ENCODE measurements at places on chromosomes 7 and 10.

GRCh38 chr7:105924945-105925344 lies 38.1 kb upstream of the CDHR3 start:
- no peaks in the 10 kb centered on the region for H3K36me3 ChIP-seq
- H3K4me3 ChIP-seq = no peak overlapping the region
- no peak for DNase-seq
- H3K27me3 ChIP-seq = no peaks in the 10 kb centered on the region

DNA sequence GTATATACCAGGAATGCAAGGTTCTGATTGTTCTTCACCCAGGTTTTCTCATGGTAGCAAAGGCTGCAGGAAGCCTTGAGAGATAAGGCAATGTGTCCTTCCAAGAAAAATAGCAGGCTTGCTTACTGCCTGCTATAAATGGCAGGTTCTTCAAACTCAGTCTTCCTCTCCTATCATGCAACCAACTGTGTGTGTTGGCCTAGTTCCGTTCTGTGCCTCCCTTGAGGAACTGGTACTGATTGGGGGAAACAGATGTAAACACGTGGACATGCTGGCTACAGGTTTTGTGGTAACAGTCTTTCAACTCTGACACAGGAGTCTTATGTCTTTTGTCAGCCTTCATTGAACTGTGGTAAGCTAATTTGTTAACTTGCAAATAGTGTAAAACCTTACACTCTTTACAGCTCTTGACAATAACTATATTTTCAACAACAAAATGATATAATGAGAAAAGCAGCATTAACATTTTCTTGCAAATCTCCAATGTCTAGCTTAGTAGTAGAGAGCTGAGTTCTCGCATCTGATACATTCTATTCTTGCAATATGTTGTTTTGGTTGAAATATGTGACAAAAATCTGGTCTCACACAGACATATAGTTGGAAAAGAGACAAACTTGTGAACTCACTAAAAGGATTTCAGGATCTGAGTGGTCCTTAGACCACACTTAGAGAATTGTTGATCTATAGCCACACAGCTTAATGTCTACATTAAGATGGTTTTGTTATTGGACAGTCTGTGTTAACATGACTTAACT lies 54.7 kb upstream of the LSM8 start:
- no peaks in the 10 kb centered on the region for H3K4me1 ChIP-seq
- no peak overlapping the region for H3K27ac ChIP-seq
- no peak for DNase-seq
- no peaks in the 10 kb centered on the region for H3K27me3 ChIP-seq
- H3K4me3 ChIP-seq = no peak overlapping the region
- H3K36me3 ChIP-seq = no peaks in the 10 kb centered on the region

- no peak for DNase-seq
- H3K27me3 ChIP-seq = no peaks in the 10 kb centered on the region
- H3K4me3 ChIP-seq = no peak overlapping the region
- H3K36me3 ChIP-seq = no peaks in the 10 kb centered on the region
- no peak overlapping the region for H3K27ac ChIP-seq
These were observed 109.4 kb upstream of the PDCD4 start for GRCh38 chr10:110762109-110762848.

GRCh38 chr7:32941681-32942414 lies 15.4 kb upstream of the FKBP9 start:
- peaks cover 6% of the 10 kb centered on the region for H3K36me3 ChIP-seq
- H3K4me1 ChIP-seq = peaks cover 15% of the 10 kb centered on the region
- H3K27me3 ChIP-seq = no peaks in the 10 kb centered on the region
- peak overlapping the region; percentile 91 for H3K27ac ChIP-seq
- H3K4me3 ChIP-seq = peak overlapping the region; percentile 82
- no peak for DNase-seq

GRCh38 chr7:36661135-36661840 lies 63.0 kb downstream of the AOAH start:
- DNase-seq = no peak
- no peaks in the 10 kb centered on the region for H3K27me3 ChIP-seq
- no peak overlapping the region for H3K4me3 ChIP-seq
- peaks cover 18% of the 10 kb centered on the region for H3K4me1 ChIP-seq
- H3K27ac ChIP-seq = no peak overlapping the region

DNA sequence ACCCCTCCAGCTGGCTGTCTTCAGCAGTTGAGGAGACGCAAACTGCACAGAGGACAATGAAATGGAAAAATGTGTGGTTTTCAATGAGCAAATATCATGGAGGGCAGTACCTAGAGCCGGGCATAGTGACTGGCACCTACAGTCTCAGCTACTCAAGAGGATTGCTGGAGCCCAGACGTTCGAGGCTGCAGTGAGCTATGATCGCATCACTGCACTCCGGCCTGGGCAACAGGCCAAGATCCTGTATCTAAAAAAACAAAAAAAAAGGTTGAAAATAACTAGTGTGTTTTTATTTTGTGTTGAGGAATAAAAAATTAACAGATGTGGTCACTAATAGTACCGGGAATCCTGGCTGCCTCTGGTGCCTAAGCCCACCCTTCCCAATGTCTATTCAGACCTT lies 345.5 kb downstream of the GALNT17 start:
- no peaks in the 10 kb centered on the region for H3K4me1 ChIP-seq
- DNase-seq = no peak
- H3K27me3 ChIP-seq = no peaks in the 10 kb centered on the region

GRCh38 chr7:107891636-107892366 lies 818 bp downstream of the DLD start:
- DNase-seq = no peak
- H3K4me1 ChIP-seq = peaks cover 31% of the 10 kb centered on the region
- peak overlapping the region; percentile 81 for H3K27ac ChIP-seq
- peaks cover 37% of the 10 kb centered on the region for H3K36me3 ChIP-seq

DNA sequence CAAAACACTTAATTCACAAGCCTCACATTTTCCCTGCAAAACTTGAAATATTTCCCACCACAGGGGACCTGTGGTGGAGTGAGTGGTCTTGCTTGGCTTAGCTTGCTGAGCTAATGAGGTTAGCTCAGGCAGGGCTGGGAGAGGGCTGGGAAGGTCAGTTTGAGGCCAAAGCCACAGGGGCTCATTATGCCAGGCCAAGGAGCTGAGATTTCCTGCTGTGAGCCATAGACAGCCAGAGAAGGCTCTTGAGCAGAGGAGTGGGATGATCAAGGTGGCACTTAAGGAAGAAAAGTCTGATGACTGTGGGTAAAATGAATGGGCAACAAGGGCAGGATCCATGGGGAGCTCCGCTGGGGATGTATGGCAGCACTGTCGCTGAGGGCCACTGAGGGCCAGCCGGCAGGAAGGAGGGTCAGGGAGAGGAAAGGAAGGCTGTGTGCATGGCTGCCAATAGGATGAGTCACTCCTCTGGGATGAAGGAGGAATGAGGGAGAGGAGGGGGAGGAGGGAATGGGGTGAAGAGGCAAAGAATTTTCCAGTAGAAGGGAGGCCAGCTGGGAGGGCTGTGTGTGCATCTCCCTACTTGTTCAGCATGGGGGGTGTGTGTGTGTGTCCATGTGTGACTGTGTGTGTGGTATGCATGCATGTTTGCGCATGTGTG lies 18.7 kb upstream of the ZNF488 start:
- H3K27ac ChIP-seq = no peak overlapping the region
- DNase-seq = no peak
- H3K4me1 ChIP-seq = peaks cover 33% of the 10 kb centered on the region
- H3K27me3 ChIP-seq = no peaks in the 10 kb centered on the region

- DNase-seq = no peak
- H3K4me1 ChIP-seq = no peaks in the 10 kb centered on the region
- H3K27me3 ChIP-seq = no peaks in the 10 kb centered on the region
- no peak overlapping the region for H3K4me3 ChIP-seq
- H3K36me3 ChIP-seq = no peaks in the 10 kb centered on the region
These were observed 350.2 kb downstream of the GATA3 start for GRCh38 chr10:8404721-8405120.

DNA sequence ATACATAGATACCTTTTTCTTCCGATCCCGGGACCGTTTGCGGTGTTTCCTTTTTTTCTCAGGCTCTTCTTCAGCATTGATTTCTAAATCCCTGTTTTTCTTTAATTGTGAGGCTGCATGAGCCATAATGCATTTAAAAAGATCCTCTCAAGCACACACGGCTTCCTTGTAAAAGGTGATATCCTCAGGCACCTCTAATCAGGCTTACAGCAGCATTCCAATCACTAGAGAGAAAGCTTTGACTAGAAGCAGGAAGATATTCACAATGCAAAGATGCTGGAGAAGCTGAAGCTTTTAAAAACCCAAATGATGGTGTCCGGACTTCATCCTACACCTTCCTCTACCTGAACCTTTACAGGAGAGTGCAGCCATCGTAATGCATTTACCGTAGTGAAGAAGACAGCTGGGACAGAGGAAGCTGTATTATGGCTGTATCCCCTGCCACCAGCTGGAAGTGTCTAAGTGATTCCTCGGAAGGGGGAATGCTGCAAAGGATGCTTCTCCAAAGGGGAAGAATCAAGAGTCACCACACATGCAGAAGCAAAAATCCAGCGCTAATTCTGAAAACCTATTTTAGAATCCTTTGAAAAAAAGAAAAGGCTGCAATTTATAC lies at the start of gene ANK3:
Gene ANK3 (minus strand): TSS at position 463 of the 613 bp plus-strand sequence. CDS start 337 bp downstream, at position 126.
- DNase-seq = no peak
- peaks cover 10% of the 10 kb centered on the region for H3K4me1 ChIP-seq
- no peaks in the 10 kb centered on the region for H3K27me3 ChIP-seq
- H3K36me3 ChIP-seq = no peaks in the 10 kb centered on the region
- H3K27ac ChIP-seq = no peak within 1 kb of the TSS
- no peak within 1 kb of the TSS for H3K4me3 ChIP-seq

- H3K4me3 ChIP-seq = no peak overlapping the region
- no peak for DNase-seq
- H3K36me3 ChIP-seq = peaks cover 42% of the 10 kb centered on the region
- H3K27ac ChIP-seq = no peak overlapping the region
- H3K4me1 ChIP-seq = no peaks in the 10 kb centered on the region
These were observed 18.0 kb downstream of the UPP1 start for GRCh38 chr7:48106906-48107659.

DNA sequence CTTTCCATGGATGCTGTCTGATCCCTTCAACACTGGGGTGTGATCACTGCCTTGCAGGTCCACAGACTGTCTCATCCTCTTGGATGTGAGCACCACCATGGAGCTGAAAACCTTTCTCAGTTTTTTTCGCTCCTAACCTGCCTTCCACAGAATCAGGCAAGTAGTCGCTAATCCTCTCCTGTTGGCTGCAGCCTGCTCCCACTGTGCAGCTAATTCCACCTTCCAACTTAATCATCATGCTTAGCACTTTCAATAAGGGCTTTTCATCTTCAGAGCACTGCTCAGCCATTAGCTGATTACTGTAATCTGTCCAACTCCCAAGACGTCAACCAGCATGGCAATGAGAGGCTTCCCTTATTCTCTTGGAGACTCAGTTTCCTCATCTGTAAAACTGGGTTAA lies 15.1 kb upstream of the CDH23 start:
- H3K36me3 ChIP-seq = no peaks in the 10 kb centered on the region
- H3K27ac ChIP-seq = no peak overlapping the region
- DNase-seq = no peak
- H3K4me1 ChIP-seq = no peaks in the 10 kb centered on the region

DNA sequence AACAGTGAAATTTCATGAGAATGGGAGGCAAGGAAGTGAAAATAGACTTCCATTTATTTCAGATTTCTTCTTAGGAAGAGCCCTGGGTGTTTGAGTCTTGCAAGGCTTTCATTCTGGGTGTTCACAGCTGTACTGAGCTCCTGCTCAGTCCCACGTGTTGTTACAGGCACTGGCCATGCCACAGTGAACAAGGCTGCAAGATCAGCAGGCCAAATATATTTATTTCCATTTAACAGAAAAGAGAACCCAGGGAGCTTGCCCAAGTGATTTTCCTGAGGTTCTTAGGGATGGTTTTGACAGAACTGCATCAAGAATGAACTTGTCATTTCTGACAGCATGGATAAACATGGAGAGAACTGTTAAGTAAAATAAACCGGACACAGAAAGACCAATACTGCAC lies 54.5 kb upstream of the CD36 start:
- no peaks in the 10 kb centered on the region for H3K36me3 ChIP-seq
- no peak overlapping the region for H3K27ac ChIP-seq
- H3K4me1 ChIP-seq = no peaks in the 10 kb centered on the region
- no peaks in the 10 kb centered on the region for H3K27me3 ChIP-seq
- DNase-seq = no peak

- H3K27ac ChIP-seq = no peak overlapping the region
- H3K27me3 ChIP-seq = no peaks in the 10 kb centered on the region
- no peak overlapping the region for H3K4me3 ChIP-seq
- peaks cover 14% of the 10 kb centered on the region for H3K4me1 ChIP-seq
These were observed 151.0 kb downstream of the CHCHD3 start for GRCh38 chr7:132930881-132931280.
